ENCODE measurements at places on chromosomes 13 and 19.

- no peak for DNase-seq
Measured at GRCh38 chr13:40082639-40083038, 427.2 kb downstream of the COG6 start.

- no peak for DNase-seq
Measured at GRCh38 chr13:98533912-98534311, 43.0 kb downstream of the STK24 start.

GRCh38 chr19:32748497-32748896, 28.9 kb downstream of the TDRD12 start:
- DNase-seq = no peak

- DNase-seq = no peak
Measured at GRCh38 chr13:30832845-30833332, 73.2 kb upstream of the MEDAG start.
